ENCODE measurements at places on chromosomes 11 and 22.

DNA sequence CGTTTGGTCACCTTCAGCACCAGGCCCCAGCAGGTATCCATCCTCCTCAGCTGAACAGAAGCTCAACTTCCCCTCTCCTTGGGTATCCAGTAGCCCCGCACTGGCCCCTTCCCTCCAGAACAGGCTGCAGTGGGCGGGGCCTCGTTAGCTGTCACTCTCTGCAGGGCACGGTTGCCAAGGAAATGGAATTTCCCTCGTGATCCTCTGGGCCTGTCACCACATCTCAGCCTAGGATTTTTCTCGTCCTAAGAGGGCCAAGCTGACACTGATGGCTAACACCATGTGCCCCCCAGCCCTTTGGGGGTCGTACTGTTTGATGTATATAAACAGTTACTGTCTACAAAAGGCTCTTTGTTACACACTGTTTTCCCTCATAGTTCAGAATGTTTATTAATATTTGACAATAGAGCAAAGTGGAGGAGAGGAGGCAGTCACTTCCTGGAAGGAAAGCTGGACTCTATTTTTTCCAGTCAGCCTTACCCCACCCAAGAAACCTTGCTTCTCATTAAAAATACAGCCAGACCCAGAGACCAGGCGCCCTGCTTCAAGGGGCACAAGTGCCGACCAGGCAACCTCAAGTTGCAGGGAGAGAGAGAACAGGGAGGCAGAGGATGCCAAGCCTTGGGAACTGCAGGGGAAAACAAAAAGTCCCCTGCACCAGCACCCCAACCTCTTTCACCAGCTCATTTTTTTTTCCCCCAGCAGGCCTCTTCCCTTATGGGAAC lies 44.5 kb downstream of the FEZ1 start:
- peak; percentile 53 for DNase-seq

DNA sequence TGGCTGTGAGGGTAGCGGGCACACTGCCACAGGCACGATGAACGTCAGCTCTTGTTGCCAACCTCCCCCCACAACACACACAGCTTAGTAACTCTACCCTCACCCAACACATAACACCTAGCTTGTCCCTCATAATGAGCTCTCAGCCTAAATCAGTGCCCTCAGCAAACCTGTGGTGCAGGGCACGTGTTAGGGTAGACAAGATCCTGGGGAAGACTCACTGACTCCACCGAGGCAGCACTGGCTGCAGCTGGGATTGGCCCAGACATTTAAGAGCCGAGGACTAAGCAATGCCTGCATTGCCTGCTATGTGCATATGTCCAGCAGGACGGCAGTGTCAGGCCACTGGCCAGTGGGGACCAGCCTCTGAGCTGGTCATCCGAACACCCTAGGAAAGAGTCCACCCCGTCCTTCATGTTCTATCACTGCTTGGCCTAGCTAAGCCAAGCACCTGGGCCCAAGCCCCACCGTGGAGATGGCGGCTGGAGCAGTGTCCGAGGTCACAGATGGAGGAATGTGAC lies 32.9 kb upstream of the TRIM29 start:
- DNase-seq, result no peak

DNA sequence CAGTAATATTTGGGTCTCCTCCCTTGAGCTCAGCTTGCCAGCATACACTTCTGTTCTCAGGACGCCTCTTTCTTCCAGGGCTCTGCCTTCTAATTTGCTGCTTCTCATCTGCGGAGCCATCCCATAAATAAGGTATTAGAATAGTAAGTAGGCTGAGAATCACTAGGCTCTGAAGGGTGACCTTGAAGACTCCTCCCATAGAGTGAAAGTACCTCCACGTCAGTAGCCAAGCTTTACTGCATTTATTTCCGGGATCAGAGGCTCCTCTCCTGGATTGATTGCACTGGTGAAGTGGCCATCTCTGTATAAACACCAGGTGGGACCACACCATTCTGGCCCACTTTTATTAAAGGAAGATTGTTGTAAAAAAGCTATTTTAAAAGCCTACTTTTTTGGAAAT lies 315.5 kb downstream of the FAT3 start:
- DNase-seq, result no peak

GRCh38 chr22:30332551-30332950 lies 5.8 kb upstream of the TBC1D10A start:
- no peak for DNase-seq

GRCh38 chr11:13923182-13923581 lies 39.3 kb upstream of the SPON1 start:
- no peak for DNase-seq

DNA sequence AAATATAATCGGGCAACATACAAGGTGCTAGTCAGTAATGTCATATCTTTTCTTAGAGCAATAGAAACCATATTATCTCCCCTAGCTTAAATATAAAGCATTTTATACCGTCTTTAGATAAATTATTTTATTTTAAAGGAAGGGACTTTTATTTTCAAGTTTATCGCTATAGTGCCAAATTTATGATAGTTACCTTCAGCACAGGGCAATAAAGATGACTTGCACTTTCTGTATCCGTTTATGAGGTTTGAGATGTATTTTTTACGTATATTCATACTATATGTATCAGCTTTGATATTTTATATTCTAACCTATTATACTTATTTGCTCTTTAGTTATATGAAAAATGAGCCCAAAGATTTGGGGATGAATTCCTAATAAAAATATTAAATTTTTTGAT lies 61.6 kb upstream of the CARD18 start:
- DNase-seq, result no peak

GRCh38 chr11:3196161-3197043 lies 22.2 kb downstream of the MRGPRG start:
- DNase-seq, result no peak

GRCh38 chr22:16808744-16809143 lies 16.5 kb downstream of the XKR3 start:
- DNase-seq, result no peak

DNA sequence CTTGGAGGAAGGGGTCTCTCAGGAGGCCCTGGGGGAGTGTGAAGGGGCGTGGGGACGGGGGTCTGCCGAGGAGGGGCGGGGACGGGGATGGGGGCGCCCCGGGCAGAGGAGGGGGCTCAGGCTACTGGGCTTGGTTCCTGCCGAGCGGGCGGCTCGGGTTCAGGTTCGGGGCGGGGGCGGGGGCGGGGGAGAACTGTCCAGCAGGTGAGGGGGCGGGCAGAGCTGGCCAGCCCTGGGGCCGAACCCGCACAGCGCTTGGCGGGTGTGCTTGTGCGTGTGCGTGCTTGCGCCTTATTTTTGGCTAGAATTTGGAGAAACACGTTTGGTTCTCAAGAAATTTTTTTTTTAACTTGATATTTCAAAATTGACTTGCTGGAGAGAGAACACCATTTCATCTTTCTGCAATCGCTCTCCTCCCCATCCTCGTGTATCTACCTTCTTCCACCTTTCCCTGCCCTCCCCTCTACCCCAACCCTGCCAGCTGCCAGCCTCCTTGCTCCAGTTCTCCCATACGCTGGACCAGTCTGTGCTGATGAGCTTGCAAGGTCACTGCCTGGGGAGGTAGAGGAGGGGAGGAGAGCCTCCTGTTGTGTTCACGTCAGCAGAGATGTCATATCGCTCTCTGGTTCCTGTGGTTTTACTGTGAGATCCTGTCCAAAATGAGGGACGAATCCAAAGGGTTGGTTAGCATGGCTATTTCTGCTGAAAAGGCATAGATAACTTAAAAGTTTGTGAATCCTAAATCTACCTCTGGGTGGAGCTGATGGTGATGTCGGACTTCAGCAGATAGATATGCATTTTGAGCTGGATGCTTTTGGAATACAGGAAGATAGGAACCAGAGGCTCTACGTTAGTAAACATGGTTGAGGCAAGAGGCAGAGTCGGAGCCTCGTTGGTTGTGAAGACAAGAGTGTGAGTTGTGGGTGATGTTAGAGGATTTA lies 668 bp downstream of the MADD start:
- no peak for DNase-seq

DNA sequence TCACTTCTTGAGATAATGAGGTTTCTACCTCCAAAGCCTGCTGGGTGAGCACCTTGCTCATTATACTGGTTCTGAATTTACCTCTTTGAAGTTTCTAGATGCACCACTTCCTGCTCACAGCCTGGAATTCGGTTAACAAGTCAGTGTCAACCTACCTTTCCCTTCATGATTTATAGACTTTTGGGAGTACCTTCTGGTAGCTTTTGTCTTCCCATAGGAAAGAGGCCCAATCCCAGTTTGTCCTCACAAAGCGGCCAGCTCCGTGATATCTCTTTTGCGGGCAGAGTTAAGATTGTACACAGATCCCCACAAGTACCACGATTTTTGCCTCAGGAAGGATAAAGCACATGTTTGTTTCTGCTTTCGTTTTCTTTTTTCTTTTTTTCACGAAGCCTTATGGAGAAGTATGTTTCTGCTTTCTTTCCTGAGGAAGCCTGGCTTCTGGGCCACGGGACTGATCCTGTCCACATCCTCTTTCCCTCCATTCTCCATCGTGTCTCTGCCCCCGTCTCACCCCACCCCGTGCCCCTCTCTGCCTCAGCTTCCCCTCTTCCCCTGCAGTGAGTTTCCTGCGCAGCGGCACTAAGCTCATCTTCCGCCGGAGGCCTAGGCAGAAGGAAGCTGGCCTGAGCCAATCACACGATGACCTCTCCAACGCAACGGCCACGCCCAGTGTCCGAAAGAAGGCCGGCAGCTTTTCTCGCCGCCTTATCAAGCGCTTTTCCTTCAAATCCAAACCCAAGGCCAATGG lies 5.7 kb upstream of the HINFP start:
- DNase-seq, result no peak

DNA sequence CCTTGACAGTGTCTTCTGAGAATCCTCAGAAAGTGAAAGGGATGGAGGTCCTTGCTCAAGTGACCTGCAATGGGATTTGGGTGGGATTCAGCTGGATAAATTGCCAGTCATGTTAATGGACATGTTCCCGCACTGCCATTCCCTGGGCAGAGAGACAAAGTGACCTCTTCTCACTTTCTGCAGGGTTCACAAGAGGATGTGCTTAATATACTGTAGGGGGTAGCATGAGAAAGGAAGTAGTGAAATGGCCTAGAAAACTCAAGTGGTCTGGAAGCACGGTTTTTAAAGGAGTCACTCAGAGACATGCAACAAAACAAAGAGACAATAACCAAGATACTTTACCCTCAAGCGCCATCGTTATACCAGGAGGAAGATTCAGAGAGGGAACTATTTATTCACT lies 70.2 kb downstream of the NELL1 start:
- no peak for DNase-seq

- DNase-seq, result no peak
Observed at GRCh38 chr22:37223965-37224551, 11.8 kb upstream of the SSTR3 start.

- DNase-seq, result no peak
Observed at GRCh38 chr11:59184691-59185339, 12.9 kb downstream of the DTX4 start.

GRCh38 chr11:33808228-33808828 lies 34.0 kb upstream of the FBXO3 start:
- peak; percentile 81 for DNase-seq

GRCh38 chr11:134633276-134633675 lies 221.2 kb upstream of the B3GAT1 start:
- DNase-seq, result no peak

- no peak for DNase-seq
Observed at GRCh38 chr11:131827430-131827829, 457.0 kb downstream of the NTM start.

DNA sequence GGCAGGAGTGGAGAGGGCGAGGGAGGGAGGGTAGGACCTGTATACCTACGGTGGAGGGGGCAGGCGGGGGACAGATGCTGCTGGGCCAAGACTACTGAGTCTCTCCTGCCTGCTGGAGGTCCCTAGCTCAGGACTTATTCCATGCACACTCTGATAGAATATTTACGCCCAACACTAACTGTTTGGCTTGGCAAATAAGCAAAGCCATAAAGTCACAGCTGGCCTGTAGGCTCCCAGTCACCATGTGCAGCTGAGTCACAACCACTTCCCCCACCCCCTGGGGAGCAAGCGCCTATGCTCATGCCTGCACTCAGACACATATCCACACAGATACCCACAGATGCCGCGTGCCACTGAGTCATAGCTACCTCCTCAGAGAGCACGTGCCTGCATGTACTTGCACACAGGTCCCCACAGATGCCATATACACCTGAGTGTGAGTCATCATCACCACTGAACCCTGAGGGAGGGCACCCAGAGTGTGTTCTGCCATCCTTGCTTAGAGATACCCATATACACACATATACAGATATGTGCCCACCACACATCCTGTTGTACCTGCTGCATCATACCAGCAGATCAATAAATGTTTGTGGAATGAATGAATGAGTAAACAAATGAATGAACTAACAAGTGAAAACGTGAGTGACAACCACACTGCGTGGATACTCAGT lies 95.8 kb downstream of the SWAP70 start:
- DNase-seq, result no peak

- DNase-seq, result no peak
Observed at GRCh38 chr22:45966320-45966894, 10.6 kb downstream of the WNT7B start.

GRCh38 chr11:16512899-16513241 lies 156.5 kb upstream of the SOX6 start:
- DNase-seq, result no peak

GRCh38 chr22:17825876-17826550 lies 51.7 kb upstream of the BID start:
- DNase-seq, result no peak

GRCh38 chr11:31492320-31492913 lies 17.0 kb downstream of the IMMP1L start:
- DNase-seq, result no peak

GRCh38 chr11:87255589-87255988 lies 217.9 kb downstream of the TMEM135 start:
- DNase-seq, result no peak

GRCh38 chr11:76564364-76564763 lies 106.2 kb downstream of the LRRC32 start:
- no peak for DNase-seq

- DNase-seq, result no peak
Observed at GRCh38 chr11:1346669-1347390, 37.4 kb upstream of the TOLLIP start.

DNA sequence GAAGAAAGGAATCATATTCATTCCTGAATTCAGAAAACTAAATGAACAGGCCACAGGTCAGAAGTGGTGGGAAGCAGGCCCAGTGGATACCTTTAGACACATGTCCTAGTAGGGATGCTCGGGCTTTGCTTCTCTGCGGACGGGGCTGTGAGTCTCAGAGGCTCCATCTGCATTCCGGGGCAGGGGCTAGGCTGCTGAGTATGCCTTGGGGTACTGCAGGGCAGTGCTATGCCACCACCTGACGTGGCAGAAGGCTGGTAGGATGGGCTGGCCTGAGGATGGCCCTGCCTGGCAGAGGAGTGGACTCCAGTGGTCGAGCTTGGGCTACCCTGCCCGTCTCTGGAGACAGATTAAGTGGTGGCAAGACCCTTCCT lies 9.6 kb downstream of the C22orf23 start:
- DNase-seq, result no peak
